ENCODE measurements at places on chromosomes 5 and 9. TPM values are rescaled to one million over a fixed set of nuclear protein-coding genes. Genes with fewer than 3 reads are reported as not detected.

- DNase-seq, result no peak
Observed at GRCh38 chr9:32487981-32488380, 38.0 kb downstream of the RIGI start.

DNA sequence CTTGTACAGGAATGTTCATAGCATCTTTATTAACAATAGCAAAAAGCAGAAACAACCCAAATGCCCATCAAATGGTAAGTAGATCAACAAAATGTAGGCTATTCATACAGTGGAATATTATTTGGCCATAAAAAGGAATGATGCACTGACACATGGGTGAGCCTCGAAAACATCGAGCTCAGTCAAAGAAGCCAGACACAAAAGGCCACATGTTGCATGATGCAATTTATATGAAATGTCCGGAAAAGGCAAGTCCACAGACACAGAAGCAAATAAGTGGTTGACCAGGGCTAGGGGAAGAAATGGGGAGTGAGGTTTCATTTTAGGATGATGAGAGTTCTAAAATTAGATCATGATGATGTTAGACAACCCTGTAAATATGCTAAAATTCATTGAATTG is 16.5 kb upstream of the SLC2A8 start:
- DNase-seq, result no peak

DNA sequence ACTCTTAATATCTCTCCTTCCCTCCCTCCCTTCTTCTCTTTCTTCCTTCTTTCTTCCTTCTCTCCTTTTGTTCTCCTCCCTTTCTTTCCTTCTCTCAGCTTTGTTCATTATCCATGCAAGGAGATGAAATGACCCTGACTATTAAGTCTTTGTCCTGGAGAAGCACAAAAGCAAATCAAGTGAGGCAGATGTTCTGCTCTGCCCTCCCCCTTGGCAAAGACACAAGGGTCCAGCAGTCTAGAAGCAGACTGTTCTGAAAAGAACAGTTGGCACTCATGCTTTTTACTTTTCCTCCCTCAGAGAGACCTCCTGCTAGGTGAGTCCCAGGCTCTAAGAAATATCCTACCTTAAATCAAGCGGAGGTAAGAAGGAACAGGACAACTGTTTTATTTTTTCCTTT is 1067.6 kb upstream of the DMAC1 start:
- no peak for DNase-seq

DNA sequence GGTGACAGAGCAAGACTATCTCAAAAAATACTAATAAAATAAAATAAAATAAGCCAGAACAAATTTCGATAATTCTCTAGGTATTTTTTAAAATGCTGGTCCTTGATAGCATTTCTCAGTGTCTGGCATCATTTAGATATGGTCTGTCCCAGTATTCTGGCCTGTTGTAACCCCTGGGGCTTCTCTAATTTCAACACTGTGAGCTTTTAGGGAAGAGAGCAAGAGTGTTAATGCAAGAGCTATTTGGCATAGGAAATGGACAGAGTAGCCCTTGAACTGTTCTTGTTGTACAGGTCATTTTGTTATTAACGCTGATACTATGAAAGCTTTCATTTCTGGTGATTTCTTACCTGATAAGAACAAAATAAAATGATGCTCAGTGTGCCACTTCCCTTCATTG is 112.2 kb upstream of the ZNF608 start:
- DNase-seq, result no peak

DNA sequence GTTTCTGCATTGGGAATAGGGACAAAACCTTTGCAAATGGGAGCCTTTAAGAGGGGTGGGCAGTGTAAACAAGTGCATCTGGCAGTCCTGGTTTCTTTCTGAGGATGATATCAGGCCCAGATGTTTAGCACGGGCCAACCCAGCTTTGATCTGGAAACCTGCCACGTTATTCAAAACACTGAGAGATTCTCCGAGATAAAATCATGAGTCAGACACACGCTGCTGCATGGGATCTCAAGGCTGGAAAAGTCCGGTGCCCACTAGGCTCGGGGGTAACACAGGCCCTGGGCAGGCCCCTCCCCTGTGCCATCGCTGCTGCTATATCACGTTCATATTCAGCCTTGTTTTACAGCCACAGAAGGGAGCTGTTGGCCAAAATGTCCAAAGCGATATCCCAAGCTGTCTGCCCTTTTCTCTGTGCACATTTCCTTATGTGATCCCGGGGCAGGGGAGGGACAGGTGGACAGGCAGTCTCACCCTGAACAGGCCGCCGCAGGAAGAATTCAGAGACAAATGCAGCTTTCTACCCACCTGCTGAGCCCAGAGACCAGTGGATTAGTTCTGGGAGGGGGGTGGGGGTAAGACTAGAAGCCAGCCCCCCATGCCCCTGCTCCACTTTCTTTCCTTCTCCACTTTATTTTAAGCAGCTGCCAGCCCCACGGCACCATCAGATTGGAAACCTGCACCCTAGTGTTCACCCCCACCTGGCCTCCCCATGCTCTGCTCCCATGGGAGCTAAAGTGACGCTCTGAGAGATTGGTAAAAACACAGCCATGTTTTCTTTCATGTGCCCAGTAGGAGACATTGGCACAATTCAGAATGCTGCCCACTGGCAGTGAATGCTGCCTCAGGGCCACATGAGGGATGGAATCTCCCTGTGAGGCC is 63.1 kb downstream of the TMOD1 start:
- no peak for DNase-seq

- DNase-seq, result no peak
Observed at GRCh38 chr5:17359451-17360011, 138.5 kb upstream of the TAF11L2 start.

DNA sequence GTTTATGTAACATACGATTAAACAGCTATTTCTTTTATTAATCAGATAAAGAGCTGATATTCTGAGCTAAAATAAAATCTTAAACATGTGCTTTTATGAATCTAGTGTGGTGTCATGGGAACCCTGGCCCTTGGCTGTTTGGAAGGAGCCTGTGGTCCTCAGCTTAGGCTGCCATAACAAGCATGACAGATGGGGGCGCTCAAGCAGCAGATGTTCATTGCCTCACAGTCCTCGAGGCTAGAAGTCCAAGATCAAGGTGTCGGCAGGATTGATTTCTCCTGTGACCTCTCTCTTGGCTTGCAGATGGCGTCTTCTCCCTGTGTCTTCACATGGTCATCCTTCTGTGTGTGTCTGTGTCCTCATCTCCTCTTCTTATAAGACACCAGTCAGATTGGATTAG is 448.2 kb downstream of the GADD45G start:
- DNase-seq, result no peak

DNA sequence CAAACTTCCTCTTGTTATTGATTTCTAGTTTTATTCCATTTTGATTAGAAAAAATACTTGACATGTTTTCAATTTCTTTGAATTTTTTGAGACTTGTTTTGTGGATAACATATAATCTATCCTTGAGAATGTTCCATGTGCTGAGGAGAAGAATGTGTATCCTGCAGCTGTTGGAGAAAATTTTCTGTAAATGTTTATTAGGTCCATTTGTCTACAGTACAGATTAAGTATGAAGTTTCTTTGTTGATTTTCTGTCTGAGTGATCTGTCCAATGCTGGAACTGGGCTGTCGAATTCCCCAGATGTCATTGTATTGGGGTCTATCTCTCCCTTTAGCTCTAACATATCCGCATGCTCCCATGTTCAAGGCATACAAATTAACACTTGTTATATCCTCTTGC is 251.2 kb downstream of the CSNK1G3 start:
- DNase-seq, result no peak

DNA sequence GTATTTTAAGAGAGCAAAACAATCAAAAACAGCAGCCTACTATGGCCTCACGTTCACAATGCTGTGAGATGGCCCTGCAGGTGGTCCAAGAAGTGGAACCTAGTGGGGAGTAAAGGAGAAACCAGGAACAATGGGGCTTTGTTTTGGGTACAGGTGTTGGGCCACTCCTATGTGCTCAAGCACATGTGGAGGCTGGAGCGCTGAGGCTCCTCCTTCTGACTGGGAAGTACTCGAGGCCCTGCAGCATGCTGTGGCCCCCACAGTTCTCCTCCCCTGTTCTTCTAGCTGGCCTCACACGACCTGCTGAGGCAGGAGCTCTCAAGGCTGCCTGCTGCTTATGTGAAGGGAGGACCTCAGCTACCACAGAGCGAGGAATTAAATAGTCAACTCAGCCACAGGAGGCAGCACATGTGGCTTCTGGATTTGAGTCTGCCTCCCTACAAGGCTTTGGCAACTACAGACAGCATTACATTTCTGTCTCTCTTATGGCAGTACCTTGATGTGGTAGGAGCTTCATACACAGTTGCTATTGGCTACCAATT is 482.3 kb downstream of the SPOCK1 start:
- DNase-seq, result no peak

DNA sequence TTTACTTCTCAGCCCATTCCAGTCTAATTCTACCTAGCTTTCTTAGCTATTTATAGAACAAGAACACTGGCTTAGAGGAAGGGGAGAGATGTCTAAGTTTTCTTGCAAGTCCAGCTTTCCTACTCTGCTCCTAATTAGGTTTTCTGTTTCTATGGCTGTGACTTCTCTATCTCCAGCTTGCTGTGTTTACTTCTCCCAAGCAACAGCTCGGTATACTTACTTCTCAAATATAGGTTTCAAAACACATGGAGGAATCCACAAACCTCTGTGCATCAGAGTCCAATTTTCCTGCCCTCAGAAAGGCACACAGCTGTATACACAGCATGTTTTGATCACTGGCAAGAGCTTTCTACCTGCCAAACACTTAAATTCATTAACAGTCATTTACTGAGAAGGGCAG is 17.4 kb upstream of the HMGCR start:
- DNase-seq, result no peak

DNA sequence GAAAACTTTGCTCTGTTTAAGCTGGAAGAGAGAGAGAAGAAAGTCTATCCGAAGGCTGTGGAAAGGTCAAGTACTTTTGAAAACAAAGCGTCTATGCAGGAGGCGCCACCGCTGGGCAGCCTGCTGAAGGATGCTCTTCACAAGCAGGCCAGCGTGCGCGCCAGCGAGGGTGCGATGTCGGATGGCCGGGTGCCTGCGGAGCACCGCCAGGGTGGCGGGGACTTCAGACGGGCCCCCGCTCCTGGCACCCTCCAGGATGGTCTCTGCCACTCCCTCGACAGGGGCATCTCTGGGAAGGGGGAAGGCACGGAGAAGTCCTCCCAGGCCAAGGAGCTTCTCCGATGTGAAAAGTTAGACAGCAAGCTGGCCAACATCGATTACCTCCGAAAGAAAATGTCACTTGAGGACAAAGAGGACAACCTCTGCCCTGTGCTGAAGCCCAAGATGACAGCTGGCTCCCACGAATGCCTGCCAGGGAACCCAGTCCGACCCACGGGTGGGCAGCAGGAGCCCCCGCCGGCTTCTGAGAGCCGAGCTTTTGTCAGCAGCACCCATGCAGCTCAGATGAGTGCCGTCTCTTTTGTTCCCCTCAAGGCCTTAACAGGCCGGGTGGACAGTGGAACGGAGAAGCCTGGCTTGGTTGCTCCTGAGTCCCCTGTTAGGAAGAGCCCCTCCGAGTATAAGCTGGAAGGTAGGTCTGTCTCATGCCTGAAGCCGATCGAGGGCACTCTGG is 32.6 kb downstream of the CD180 start:
- no peak for DNase-seq

- no peak for DNase-seq
Observed at GRCh38 chr5:84825606-84826005, 440.9 kb upstream of the EDIL3 start.

GRCh38 chr9:130732793-130733221 is 39.2 kb downstream of the EXOSC2 start:
- DNase-seq, result no peak

DNA sequence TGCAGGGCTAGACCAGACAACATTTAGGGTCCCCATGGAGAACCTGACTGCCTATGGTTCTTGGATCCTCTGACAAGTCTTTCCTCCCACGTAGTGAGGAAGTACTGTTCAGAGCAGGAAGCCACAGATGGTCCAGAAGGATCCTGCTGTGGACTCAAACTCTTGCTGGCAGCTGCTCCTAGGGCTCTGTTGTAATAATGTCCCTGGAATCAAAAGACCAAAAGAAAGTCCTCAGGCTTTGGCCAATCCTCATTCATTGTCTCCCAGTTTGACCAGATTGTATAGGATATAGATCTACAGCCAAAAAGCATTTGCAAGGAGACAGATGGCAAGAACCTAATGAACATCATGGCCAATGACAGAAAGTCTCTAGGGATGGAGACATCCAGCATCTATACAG is 53.9 kb downstream of the SEMA6A start:
- DNase-seq, result no peak

DNA sequence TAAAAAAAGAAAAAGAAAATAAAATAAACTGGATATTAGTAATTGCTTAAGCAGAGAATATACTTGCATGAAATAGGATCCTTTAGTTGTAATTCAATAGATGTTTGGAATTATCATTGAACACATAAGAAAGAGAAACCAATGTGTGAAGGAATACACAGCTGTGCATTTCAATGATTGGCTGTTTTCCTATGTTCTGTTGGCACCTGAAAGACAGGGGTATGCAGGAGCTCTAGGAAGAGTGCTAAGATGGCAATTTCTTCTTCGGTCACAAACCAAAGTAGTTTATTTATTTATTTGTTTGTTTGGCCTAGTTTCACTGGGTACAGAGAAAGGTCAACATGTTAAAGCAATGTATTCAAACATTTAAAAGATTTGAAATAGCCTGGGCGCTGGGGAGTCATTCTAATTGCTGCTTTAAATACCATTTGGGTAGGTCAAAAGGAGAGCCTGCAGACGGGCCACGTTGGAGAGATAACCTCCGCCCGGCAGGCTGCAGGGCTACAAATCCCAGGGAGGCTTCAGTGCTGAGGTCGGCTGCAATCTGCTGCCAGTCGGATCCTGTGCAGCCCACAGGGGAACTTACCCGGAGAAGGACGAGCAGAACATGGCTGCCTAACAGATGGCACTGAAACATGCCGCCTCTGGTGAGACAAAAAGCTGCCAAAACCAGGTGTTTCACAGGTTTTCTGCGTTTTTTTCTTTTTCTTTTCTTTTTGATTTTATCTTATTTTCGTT is 154.2 kb upstream of the TYRP1 start:
- DNase-seq, result no peak

DNA sequence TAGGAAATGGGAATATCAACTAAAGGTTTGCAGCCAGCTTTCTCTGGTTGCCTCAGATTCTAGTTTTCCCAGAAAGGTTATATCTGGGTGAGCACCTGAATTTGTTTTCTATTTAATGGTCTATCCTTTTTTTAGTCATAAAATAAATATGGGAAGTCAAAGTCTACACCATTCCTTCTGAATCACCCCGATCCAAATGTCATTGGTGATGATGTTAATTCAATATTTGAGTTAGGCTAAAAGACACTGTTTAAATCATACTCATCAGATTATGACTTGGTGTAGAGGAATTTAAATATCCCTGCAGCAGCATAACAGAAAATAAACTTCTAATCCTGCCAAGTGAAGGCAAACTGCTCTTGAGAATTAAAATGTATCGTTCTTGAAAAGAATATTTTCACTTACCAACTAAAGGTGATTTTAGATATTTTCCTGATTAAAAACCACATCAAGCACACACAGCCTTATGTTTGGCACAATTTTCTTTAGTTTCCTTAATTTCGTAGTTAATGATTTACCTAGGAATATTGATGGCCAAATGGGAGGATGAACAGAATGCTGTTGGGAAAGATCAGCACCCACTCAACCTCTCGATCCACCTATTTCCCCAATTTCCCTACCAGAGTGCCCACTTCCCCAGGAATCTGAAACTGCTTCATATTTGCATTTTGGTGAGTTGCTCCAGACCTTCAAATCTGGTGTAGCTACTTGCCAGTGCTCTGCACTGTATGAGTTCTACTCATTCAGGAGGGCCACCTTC is 103.1 kb upstream of the TSLP start:
- no peak for DNase-seq

- DNase-seq, result no peak
Observed at GRCh38 chr9:81375187-81376100, 313.9 kb downstream of the TLE1 start.

The SLC6A7 gene
- not detected for total RNA-seq

The GRM6 gene
- not detected for total RNA-seq

The STING1 gene
- total RNA-seq, result 0.91 TPM

The CER1 gene
- not detected for total RNA-seq
